ENCODE measurements at places on chromosomes 3 and 15. TPM values are rescaled to one million over a fixed set of nuclear protein-coding genes. Genes with fewer than 3 reads are reported as not detected.

Gene CCR8
- polyA plus RNA-seq = not detected

Gene MAN2C1
- polyA plus RNA-seq = 430 TPM

Gene IL17RD
- 0.42 TPM for polyA plus RNA-seq

Gene ARHGEF26
- polyA plus RNA-seq = 5.4 TPM

Gene CNTN6
- polyA plus RNA-seq = not detected

Gene HRG
- not detected for polyA plus RNA-seq

Gene PGBD4
- 0.85 TPM for polyA plus RNA-seq

Gene CHD2
- polyA plus RNA-seq = 27.7 TPM

Gene TNFAIP8L3
- polyA plus RNA-seq = 0.68 TPM

DNA sequence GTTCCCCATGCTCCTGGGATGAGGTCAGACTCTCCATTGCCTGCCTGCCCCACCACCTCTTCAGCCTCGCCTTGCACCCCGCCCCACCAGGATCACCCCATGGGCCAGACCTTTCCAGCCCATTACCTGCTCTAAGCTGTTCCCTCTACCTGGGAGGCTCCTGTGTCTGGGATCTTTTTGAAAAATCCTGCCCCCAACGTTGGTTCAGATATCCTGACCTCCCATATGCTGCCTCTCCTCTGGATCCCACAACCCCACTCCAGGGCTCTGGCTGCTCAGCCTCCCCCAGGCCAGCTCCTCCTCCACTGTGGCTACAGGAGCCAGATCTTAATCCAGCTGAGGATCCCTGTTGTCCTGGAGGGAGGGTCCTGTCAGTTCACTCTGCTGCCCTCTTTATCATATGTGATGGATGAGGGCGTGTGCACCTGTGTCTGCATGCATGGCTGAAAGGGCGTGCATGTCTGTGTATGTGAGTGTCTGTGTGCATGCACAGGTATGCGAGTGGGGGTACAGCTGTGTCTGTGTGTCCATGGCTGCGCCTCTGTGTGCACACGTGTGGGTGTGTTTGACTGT, 21.7 kb upstream of the ALAS1 start:
- H3K27ac ChIP-seq = no peak overlapping the region
- no peaks in the 10 kb centered on the region for H3K27me3 ChIP-seq
- H3K4me1 ChIP-seq = no peaks in the 10 kb centered on the region
- H3K4me3 ChIP-seq = no peak overlapping the region
- no peak for DNase-seq

DNA sequence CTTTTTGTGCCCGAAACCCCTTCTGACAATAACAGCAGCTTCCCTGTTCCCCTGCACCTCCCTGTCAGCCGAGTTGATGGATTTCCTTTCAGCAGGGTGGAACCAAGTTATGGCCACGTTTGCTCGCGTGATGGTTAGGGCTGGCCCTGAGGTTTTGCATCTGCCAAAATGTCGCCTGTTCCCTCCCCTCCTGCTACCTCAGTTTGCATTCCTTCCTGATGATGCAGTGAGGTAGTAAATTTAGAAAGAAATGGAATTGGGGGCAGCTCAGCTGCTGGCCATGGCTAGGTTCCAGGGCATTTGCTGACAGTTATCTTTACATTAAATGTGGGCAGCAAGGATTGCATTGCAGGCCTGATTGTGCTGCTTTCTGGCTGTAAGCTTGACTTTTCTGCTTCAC, 13.2 kb downstream of the LIMD1 start:
- H3K27ac ChIP-seq = peak overlapping the region; percentile 44
- no peak overlapping the region for H3K4me3 ChIP-seq
- no peaks in the 10 kb centered on the region for H3K36me3 ChIP-seq
- DNase-seq = no peak
- peaks cover 13% of the 10 kb centered on the region for H3K4me1 ChIP-seq
- H3K27me3 ChIP-seq = no peaks in the 10 kb centered on the region

GRCh38 chr3:15116032-15116669, 17.2 kb upstream of the RBSN start:
- H3K27ac ChIP-seq = no peak overlapping the region
- no peak for DNase-seq
- no peaks in the 10 kb centered on the region for H3K4me1 ChIP-seq

- no peak overlapping the region for H3K4me3 ChIP-seq
- DNase-seq = no peak
- no peaks in the 10 kb centered on the region for H3K4me1 ChIP-seq
- no peaks in the 10 kb centered on the region for H3K36me3 ChIP-seq
- H3K27me3 ChIP-seq = no peaks in the 10 kb centered on the region
- peak overlapping the region; percentile 22 for H3K27ac ChIP-seq
These were observed 29.8 kb upstream of the APOD start for GRCh38 chr3:195613468-195614069.

GRCh38 chr3:126322181-126322967, 34.8 kb downstream of the KLF15 start:
- no peak for DNase-seq
- H3K4me1 ChIP-seq = no peaks in the 10 kb centered on the region
- no peak overlapping the region for H3K4me3 ChIP-seq
- no peaks in the 10 kb centered on the region for H3K36me3 ChIP-seq

GRCh38 chr3:126924458-126924857, 58.5 kb upstream of the PLXNA1 start:
- no peak for DNase-seq
- no peaks in the 10 kb centered on the region for H3K36me3 ChIP-seq
- H3K27me3 ChIP-seq = no peaks in the 10 kb centered on the region
- no peak overlapping the region for H3K27ac ChIP-seq
- H3K4me3 ChIP-seq = no peak overlapping the region

DNA sequence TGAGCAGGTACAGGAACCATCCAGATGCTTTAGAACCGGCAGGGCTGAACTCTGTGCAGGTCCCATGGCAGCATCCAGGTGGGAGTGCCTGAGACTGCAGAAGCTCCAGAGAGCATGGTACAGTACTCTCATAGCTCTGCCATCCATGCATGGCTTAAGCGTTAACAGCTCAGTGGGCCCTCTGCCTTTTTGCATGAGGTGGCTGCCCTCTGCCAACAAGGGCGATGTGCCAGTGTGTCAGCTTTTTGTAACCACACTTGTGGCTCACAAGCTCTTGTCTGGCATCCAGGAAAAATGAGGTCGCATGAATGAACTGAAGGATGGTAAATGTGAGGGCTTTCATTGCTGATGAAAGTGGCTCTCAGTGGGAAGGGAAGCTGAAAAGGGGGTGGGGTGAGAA, 950.1 kb downstream of the DIPK2A start:
- DNase-seq = no peak
- no peak overlapping the region for H3K4me3 ChIP-seq
- H3K36me3 ChIP-seq = no peaks in the 10 kb centered on the region

DNA sequence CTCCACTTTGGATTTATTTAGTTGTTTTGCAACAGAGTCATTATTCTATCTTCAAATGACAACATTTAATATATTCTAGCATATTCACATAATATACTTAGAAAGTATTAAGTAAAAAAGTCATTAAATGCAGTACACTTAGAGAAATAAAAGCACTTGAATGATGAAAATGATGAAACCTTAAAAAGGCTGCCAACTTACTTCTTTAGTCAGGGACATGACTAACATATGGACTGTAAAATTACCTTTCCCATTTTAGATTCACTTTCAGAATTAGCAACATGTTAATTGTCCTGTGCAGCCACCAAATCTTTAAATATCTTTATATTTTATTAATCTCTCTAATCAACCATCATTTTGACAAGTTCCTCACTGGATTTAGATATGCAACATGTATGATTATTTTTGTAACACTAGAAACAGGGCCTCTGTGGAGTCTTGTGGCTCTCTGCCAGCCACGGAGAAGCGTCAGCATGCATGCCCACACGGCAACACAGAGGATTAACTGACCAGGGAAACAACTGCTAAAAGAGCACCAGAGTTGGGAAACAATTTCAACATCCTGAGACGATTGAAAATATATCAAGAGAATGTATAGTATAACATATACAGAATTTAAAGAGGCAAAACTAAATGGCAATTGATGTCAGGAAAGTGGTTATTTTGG, 95.7 kb downstream of the ANO10 start:
- no peaks in the 10 kb centered on the region for H3K27me3 ChIP-seq
- H3K4me3 ChIP-seq = no peak overlapping the region
- DNase-seq = no peak
- no peak overlapping the region for H3K27ac ChIP-seq

- H3K4me3 ChIP-seq = no peak overlapping the region
- H3K27ac ChIP-seq = no peak overlapping the region
- H3K4me1 ChIP-seq = peaks cover 38% of the 10 kb centered on the region
- no peak for DNase-seq
These were observed 56.2 kb downstream of the ABHD2 start for GRCh38 chr15:89144491-89144890.

DNA sequence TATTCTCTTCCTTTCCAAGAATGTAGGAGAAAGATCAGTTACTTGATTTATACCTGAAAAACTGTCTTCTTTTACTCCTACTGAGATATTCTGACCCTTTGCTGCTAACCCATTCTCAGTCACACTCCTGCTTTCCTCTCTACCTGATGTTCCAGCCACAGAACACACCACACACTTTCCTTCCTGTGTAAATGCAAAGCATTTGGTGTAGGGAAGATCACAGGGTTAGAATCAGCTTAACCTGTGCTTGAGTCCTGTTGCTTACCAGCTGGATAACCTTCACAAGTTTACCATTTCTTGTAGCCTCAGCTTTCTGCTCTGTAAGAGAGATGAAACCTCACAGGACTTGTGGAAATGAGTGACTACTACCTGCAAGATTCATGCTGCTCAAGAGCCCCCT, 489.8 kb upstream of the GOLIM4 start:
- DNase-seq = no peak
- no peaks in the 10 kb centered on the region for H3K27me3 ChIP-seq
- H3K4me3 ChIP-seq = no peak overlapping the region
- no peak overlapping the region for H3K27ac ChIP-seq
- no peaks in the 10 kb centered on the region for H3K4me1 ChIP-seq

Data from pancreas (tissue), 10 donors.